ENCODE measurements at places on chromosomes 3 and 15. TPM values are rescaled to one million over a fixed set of nuclear protein-coding genes. Genes with fewer than 3 reads are reported as not detected.

- no peak for DNase-seq
Observed at GRCh38 chr3:156554515-156554841, 439 bp downstream of the SSR3 start.

DNA sequence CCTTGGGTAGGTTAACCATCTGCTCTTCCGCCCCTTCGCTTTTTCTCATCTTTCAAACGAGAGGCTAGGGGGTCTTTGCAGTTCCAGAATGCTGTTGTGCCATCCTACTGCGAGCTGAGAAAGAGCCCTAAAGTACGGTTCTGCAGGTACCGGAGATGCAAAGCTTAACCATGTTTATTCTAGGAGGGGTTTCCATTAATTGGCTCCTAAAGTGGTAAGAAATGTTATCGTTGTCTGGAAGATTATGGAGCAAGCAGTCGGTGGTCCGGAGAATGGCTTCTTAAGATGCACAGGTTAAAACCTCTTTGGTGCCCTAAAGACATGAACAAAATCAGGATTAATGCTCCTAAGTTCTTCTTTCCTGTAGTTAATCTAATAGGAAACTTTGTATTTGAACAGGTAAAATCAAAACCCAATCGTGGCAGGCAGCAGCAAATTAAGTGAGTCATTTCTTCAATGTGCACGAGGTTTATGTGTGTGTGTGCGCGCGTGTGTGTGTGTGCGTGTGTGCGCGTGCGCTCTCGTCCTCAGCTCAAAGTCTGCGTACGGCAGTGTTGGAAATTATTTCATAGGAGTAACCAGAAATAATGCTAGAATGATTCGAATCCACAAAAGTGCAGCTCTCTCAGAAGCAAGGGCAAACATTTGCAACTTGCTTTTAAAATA is 772 bp downstream of the FAM81A start:
- DNase-seq = no peak

DPPA4 gene
- not detected for total RNA-seq

GRCh38 chr15:98896802-98897732 is 110.5 kb downstream of the PGPEP1L start:
- DNase-seq = peak; percentile 70

AADACL2 gene
- not detected for total RNA-seq
